CD4-positive, alpha-beta T cell treated with Interleukin-15 for 4 hours (primary cell): ENCODE measurements at places on chromosomes 6 and 20.
A peak's percentile ranks its signal among the peaks of the same experiment; 100 is the strongest.

- DNase-seq = no peak
Observed at GRCh38 chr6:36827261-36828079, 11.8 kb downstream of the CPNE5 start.

DNA sequence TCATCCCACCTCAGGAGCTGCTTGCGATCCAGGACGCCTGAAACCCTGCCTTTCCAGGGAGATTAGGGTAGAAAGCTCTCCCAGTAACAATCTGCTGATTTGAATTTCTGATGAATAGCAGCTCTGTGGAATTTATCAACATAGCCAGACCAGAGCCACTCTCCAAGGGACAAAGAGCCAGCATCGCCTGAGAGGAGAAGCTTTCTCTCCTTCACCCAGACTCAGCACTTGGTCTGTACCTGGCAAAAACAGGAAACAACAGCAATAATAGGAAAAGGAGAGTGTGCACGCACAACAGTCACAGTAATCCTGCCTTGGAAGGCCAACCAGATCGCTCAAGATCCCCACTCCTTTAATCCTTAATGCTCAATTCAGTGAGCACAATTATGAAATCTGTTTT, 22.3 kb upstream of the ROS1 start:
- DNase-seq = no peak

GRCh38 chr6:118377711-118378414, 170.2 kb upstream of the PLN start:
- no peak for DNase-seq

DNA sequence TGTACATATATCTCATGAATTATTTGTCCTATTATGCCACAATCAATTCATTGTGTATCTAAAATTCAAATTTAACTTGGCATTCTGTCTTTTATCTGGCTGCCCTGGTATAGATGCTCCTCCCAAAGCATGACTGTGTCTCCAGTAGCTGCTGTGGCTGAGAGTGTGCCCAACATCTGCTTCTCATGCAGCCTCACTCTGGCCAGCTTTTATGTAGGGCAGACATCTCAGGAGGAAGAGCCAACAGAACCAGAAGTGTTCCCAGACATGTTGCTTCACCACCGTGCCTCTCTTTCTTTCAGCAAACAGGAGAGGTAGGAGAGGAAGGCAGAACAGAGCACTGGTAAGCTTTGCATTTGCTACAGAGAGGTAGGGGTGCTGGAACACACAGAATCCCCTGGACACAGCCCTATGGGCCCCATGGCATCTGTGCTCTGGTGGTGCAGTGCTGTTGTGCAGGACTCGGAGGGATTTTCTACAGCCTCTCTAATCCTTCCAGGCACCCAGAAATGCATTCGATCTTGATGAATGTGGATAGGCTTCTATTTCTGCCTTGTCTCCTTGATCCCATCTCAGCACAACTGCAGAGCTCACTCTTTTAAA, 637.1 kb downstream of the UTRN start:
- no peak for DNase-seq

DNA sequence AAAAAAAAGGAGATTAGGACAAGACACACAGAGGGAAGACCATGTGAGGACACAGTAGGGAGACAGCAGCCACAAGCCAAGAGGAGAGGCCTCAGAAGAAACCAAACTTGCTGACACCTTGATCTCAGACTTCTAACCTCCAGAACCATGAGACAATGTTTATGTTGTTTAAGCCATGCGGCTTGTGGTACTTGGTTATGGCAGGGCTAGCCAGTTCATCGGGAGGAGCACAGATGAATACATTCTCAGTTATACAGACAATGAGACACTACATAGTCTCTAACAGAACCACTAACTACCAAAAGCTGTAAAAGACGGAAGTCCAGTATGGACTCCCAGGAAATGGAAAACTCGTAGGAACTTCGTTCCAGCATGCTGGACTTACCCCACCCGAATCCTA, 116.8 kb downstream of the MBOAT1 start:
- DNase-seq = no peak

- DNase-seq = no peak
Observed at GRCh38 chr6:134814076-134814695, 135.7 kb downstream of the ALDH8A1 start.

- no peak for DNase-seq
Observed at GRCh38 chr6:26205625-26206574, 118.7 kb downstream of the HFE start.

GRCh38 chr20:49484180-49485140, 2.0 kb upstream of the KCNB1 start:
- peak; percentile 32 for DNase-seq

DNA sequence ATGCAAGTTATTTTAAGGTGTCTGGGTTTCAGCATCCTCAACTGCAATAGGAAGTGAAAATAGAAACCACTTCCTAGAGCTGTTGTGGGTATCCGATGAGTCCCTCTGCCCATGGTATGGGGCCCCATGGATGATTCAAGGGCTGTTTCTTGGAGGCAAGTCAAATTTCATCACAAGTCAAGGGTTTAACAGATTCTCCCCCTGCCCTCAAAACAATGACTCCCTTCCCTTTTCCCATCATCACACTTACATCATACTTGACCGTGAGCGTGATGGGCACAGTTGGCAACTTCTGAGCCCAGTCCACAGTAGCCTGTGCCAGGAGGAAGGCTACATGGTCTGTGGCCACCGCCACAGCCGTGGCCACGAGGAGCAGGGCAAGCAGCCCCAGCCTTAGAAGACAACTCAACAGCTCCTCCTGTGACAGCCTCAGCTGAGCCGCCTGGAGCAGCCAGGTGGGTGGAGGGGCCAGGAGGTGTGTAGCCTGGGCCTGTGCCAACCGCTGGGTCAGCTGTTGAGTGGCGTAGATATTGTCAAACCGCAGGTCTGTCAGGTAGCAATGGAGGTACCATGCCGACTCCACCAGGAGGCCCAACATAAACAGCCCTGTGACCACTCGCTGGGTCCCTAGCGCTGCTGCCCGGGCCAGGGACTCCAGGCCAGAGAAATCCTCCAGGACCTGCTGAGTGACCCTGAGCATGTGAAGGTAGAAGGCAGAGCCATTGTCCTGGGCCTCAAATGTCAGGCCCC, 5.2 kb downstream of the OCSTAMP start:
- peak; percentile 19 for DNase-seq

GRCh38 chr6:132789396-132789776, 9.1 kb downstream of the SLC18B1 start:
- DNase-seq = no peak
